ENCODE measurements at places on chromosomes 12 and 14.
A peak's percentile ranks its signal among the peaks of the same experiment; 100 is the strongest.

- DNase-seq = no peak
Observed at GRCh38 chr12:131912518-131913274, 16.4 kb upstream of the PUS1 start.

DNA sequence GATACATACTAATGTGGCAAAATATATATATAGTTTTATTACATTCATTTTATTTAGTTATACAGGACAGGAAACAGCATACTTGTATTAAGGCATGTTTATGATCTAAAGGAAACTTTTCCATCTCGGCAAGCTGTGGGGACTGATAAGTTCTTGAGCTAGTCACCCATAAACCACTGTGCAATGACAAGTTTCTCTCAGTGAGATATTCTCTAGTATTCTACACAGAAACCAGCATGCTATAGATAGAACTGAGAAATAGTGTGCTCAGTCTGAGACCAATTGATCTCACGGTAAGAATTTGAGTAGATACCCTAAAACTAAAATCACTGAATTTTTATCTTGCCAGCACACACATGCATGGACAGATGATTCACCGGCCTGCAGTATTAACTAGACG, 717.6 kb upstream of the NOVA1 start:
- DNase-seq = no peak

- DNase-seq = no peak
Observed at GRCh38 chr14:102185360-102185759, 45.7 kb downstream of the WDR20 start.

- no peak for DNase-seq
Observed at GRCh38 chr14:67420102-67420739, 8.3 kb upstream of the PLEK2 start.

GRCh38 chr12:112969547-112970306, 8.6 kb upstream of the OAS2 start:
- DNase-seq = no peak

GRCh38 chr12:66925083-66925482, 246.2 kb upstream of the GRIP1 start:
- DNase-seq = no peak

DNA sequence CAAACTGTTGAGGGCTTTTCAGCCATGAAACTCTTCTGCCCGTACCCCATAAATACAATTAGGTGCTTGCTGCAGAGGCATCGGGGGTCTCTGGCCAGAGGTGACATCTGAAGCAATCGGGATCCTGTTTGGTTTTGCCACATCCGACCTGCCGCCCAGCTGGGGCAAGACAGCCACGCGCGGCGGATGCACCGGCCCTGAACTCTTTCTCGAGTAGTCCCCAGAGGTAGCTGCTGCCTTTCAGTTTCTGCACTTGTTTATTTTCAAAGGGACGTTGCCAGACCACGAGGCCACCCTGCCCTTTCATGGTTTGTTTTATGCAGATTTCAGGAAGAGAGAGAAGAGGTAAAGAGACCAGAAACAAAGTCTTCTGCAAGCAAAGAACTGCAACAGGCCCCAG, 10.6 kb upstream of the MLXIP start:
- no peak for DNase-seq

DNA sequence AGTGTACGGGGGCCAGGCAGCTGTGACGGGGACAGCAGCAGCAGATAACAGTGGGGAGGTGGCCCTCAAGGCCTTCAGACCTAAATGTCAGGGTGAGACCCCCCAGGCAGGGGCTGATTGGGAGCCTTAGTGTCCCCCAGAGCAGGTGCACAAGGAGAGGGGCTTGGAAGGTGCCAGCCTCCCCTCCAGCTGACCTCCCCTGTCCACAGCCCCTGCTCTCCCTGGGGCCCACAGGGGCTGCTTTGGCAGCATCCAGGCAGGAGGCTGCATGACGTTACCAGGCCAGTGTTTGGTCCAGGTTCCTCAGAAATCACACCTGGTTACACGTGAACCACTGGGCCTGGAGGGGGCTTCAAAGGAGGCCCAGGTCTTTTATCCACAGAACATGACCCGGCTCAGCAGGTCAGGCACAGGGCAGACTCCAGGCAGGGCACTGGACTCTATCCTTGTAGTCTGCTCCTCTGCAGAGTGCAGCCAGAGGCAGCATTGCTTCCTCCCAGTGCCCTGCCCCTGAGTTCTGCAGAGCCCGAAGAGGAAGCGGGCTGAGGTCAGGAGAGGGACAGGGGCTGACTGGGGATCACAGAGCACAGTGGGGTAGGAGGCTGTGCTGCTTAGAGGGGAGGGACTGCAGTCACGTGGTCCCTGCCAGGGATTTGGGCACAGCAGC, 2.6 kb upstream of the TRMT61A start:
- DNase-seq = no peak

- no peak for DNase-seq
Observed at GRCh38 chr14:62445570-62445969, 599.7 kb downstream of the KCNH5 start.

- DNase-seq = no peak
Observed at GRCh38 chr12:52146822-52147366, 44.9 kb downstream of the KRT80 start.

- no peak for DNase-seq
Observed at GRCh38 chr14:77206877-77207389, 25.3 kb downstream of the TMEM63C start.

DNA sequence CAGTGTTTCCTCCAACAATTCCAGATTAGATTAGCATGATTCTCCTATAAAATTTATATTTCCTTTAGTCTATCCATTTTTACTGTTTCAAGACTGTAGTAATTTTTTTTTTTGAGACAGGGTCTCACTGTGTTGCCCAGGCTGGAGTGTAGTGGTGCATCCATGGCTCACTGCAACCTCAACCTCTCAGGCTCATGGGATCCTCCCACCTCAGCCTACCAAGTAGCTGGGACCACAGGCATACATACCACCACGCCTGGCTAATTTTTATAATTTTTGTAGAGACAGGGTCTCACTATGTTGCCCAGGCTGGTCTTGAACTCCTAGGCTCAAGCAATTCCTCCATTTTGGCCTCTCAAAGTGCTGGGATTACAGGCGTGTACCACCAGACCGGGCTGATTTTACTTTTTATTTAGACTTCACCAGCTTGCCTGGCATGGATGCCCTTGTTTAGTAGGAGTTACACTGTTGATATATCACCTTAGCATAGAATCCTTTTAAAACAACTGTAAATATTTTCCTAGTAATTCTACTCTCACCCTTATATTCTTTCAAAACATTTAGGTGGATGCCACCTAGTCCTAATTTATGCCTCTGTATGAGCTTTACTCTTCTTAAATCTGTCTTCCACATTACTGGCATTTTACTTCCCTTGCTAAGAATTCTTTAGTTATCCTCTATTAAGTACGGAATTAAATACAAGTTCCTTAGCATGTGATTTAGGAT, 55.8 kb upstream of the LIMA1 start:
- no peak for DNase-seq

DNA sequence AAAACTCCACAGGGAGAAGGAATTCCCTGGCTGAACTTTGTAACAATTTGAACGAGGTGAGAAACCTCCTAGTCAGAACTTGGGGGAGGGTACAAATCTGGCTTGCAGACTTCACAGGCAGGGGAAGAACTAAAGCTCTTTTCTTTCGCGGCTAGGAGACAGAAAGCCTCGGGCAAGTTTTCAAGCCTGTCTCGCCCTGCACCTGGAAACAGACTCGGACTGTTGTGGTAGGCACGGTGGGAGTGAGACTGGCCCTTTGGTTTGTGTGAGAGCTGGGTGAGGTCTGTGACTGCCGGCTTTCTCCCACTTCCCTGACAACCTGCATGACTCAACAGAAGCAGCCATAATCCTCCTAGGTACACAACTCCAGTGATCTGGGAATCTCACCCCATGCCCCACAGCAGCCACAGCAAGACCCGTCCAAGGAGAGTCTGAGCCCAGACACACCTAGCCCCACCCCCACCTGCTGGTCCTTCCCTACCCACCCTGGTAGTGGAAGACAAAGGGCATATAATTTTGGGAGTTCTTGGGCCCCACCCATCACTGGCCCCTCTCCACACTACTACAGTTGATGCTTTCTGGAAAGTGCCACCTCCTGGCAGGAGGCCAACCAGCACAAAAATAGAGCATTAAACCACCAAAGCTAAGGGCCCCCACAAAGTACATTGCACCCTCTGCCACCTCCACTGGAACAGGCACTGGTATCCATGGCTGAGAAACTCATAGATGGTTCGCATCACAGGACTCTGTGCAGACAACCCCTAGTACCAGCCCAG, 102.7 kb upstream of the ST8SIA1 start:
- no peak for DNase-seq

DNA sequence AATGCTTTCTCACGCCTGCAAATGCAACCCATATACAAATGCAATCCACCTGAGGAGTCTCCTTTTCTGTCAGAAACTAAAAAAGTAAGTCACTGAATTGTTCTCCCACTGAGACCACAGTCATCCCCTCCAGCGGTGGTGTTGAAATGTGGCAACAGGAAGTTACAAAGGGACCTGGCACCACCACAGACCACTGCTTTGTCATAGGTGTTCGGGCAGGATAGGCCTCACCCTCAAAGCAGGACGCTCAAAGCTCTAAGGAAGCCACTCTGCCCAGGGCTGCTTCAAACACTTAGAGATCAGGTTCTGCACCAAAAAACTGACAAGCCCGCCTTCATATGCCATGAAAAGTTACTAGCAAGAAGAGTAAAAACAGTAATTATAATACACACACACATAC, 11.3 kb downstream of the PHLDA1 start:
- peak; percentile 10 for DNase-seq

DNA sequence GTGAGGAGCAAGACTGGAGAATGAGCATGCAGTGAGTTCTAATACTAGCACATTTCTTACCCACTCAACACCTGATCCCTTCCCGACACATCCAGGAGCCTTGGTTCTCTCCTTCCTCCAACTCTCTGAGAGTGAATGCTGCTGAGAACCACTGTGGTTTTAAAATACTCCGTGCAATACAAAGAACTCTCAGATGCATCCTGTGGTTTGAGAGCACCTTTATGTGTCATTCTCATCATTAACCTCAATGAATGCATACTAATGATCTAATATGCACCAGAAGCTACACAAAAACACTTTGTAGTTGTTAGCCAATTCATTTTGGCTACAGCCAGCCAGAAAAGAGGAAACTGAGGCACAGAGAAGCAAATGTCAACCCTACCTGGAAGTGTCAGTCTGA, 87.6 kb downstream of the GALNT8 start:
- DNase-seq = no peak

GRCh38 chr14:44170556-44170955, 336.5 kb downstream of the FSCB start:
- no peak for DNase-seq

GRCh38 chr14:91219517-91220389, 24.8 kb downstream of the GPR68 start:
- no peak for DNase-seq

DNA sequence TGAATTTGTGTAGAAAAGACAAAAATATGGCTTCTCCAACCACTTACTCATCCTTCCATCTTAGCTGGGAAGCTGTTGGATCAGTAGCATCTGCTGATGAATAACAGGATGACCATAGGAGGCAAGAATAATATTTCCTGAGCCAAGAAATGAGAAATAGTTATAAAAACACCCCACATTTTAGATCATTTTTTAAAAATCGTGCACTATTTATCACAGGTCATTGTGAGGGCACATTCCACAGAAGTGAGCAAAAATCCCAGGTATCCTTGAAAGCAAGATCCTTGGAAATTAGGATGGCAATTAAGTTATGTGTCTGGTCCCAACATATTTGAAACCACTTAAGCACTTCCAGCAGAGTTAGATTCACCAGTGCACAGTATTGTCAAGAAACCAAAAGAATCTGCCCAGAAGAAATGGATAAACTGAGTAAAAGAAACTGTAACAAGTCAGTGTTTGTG, 8.4 kb downstream of the FAR2 start:
- DNase-seq = no peak

DNA sequence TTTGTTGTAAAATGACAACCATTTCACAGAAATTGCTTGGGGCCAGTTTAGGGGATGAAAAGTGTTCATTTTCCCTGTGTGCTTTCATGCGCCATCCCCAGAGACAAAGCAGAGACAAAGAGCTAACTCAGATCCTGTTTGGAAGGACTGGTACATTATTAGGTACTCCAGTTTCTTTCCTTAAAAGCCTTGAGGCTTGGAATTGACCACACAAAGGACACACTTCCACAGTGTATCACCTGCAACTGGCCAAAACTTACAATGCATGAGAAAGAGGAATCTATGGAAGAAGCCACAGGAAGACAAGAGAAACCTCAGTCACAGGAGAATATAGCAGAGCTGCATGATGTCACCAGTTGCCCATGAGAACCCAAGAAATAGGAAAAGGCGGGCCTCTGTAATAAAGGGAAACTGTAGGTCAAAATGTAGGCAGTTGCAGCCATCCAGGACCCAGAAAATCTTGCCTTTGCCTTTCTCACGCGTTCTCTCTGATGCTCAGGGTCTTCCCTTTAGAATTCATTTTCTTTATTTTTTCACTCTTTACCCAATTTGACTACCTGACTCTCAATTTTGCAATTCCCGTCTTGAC, 339.0 kb downstream of the RMST start:
- no peak for DNase-seq

DNA sequence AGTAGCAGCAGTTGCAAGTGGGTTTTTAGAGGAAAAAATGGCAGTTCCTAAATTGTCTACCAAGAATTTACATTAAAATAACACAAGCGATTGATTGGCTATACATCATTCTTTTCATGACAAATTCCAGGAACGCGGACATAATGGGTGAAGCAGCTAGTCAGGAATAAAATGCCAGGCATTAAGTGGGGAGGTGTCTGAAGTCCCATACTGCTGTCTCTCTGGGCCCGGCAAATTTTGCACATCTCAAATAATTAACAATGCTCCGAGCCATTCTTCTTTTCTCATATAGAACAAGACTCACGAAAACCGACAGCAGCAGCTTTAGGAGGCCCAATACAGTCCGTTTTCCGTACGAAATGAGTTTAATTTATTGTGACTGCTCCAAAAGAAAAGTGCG, 696 bp downstream of the RPL36AL start:
- DNase-seq = no peak

- DNase-seq = no peak
Observed at GRCh38 chr14:101227611-101228594, 324.4 kb upstream of the RTL1 start.

DNA sequence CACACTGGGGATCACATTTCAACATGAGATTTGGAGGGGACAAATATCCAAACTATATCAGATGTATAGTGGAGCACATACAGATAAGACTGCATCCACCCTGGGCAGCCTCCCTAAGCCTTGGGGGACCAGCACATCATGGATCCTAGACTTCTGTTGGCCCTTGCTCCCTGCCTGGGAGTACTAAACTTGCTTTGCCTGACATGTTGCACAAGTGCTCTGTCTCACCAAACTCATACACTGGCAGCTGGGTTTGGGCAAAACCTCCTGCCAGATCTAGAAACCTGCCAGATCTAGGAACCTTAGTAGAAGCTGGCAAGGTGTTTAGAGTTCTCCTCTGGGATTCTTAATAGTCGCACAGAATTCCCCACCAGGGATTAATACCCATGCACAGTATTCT, 18.4 kb upstream of the DHRS4 start:
- no peak for DNase-seq

- no peak for DNase-seq
Observed at GRCh38 chr12:96321941-96322340, 78.3 kb downstream of the CDK17 start.

GRCh38 chr14:94079891-94080620, 946 bp downstream of the DDX24 start:
- DNase-seq = no peak

GRCh38 chr12:125282921-125283320, 217.7 kb downstream of the AACS start:
- DNase-seq = no peak

Measured in activated naive CD4-positive, alpha-beta T cell (primary cell).